Activated CD4-positive, alpha-beta T cell treated with anti-CD3 and anti-CD28 coated beads, Interleukin-2, amount 50 U/mL, for 24 hours (primary cell): ENCODE measurements at places on chromosomes 16 and 17.

GRCh38 chr17:31092475-31093064 lies 2.2 kb upstream of the NF1 start:
- DNase-seq: no peak

DNA sequence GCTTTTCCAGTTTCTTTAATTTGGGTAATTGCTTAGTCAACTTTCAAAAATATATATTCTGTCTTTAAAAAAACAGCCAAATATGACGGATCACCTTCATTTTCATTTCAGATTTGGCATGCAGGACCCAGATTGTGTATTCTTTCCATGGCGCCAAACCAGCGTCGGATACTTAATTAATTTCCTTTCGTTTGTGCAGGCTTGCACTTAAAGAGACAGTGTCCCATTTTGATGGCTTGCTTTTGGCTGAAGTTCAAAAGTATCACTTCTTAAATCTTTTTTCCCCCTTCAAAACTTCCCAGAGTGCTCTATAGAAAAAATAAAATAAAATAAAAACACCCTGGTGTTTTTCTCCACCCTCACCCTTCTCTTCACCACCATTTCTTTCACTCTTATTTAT lies 394.5 kb upstream of the SOX9 start:
- no peak for DNase-seq

GRCh38 chr17:62732125-62732524 lies 76.0 kb downstream of the MARCHF10 start:
- DNase-seq: no peak

DNA sequence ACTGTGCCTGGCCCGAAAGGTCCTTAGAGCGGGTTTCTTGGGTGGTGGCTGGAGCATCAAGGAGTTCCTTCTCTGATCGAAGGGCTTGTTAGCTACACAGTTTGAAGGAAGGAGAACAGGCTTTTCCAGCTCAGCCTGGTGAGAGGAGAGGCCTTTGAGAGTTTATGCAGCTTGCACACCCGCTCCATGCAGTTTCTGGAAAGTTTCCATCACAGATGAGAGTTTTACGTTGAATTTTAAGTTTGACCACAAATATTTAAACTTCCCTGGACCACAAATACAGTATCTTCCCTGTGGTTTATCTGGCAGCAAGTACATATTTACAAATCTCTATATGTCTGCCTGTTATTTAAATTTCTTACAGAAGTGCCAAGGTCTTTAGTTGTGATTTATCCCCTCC lies 56.8 kb downstream of the HIC1 start:
- DNase-seq: no peak

- DNase-seq: no peak
These were observed 194.5 kb downstream of the RPTOR start for GRCh38 chr17:80738987-80739730.

GRCh38 chr16:87540072-87540896 lies 47.5 kb upstream of the ZCCHC14 start:
- DNase-seq: no peak

- no peak for DNase-seq
These were observed 22.9 kb downstream of the KLHDC4 start for GRCh38 chr16:87742781-87743490.

DNA sequence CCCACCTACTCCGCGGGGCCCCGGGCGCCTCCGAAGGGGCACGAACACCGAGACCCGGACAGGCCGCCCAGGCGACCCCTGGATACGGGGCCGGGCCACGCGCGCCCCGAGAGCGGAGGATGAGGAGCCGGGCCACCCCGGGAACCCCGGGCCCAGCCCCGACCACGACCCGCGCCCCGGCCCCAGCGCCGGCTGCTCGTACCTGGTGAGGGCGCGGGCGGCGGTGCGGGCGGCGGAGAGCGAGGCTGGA lies 192 bp downstream of the FASN start:
- peak; percentile 37 for DNase-seq

- DNase-seq: no peak
These were observed 133.3 kb downstream of the PARN start for GRCh38 chr16:14496786-14497185.

- peak; percentile 49 for DNase-seq
These were observed 468 bp downstream of the IL4R start for GRCh38 chr16:27314161-27314723.

GRCh38 chr16:52379551-52379950 lies 167.4 kb downstream of the TOX3 start:
- DNase-seq: no peak

GRCh38 chr17:34478244-34478643 lies 101.1 kb upstream of the TMEM132E start:
- no peak for DNase-seq

DNA sequence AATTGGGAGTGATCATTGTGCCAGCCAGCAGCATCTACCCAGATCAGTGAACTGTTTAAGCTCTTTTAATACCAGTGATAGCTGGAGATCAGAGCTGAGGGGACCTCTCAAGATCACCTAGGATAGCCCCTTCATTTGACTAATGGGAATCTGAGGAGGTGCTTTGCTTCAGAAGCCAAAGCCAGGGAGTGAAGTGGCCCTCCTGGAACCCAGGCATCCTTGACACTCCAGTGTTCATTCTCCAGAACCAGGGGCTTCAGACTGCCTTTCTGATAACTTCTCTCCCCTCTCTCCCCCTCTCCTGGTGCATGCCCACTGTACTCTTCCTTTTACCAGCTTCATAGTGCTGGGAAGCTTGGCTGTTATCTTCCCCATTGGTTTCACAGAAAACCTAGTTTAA lies 48.0 kb upstream of the SLC12A3 start:
- no peak for DNase-seq

- DNase-seq: no peak
These were observed 67.5 kb downstream of the SEC14L1 start for GRCh38 chr17:77208217-77208808.

DNA sequence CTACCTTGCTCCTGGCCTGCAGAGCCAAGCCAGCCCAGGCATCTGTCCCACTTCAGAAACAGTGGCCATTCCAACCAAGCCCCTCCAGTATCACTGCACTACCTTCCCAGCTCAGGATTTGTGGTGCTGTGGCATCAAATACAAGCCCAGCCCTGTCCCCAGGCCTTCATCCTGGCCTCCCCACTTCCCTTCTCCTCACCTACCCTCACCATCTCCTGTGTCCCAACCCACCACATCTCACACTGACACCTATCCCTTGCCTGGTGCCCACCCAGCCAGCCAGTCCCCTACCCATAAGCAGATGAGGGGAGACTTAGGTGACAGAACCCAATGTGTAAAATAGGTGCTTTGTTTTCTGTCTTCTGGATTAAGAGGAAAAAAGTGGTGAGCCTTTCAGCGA lies 66.0 kb upstream of the CDH5 start:
- no peak for DNase-seq

DNA sequence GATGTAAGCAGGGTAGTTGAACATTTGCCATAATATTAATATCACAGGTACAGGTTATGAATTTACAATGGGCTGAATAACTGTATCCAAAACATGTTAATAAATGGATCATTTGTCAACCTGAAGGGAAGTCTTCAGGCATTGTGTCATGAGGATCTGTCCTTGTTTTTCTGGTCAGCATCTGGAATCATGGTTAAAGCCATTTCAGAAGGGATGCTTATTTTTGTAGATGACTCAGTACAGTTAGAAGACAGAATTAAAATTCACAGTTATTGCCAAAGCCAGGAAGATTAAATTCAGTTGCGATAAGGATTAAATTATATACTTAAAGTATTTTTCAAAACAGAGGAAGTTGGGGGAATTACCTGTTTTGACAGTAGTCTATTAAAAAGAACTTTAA lies 8.0 kb downstream of the PSMD11 start:
- no peak for DNase-seq

- DNase-seq: no peak
These were observed 1.0 kb upstream of the ANTKMT start for GRCh38 chr16:719815-720446.

- DNase-seq: no peak
These were observed 8.5 kb upstream of the ADCY7 start for GRCh38 chr16:50257876-50258275.

GRCh38 chr17:7141824-7142223 lies 27.2 kb upstream of the ASGR2 start:
- no peak for DNase-seq

DNA sequence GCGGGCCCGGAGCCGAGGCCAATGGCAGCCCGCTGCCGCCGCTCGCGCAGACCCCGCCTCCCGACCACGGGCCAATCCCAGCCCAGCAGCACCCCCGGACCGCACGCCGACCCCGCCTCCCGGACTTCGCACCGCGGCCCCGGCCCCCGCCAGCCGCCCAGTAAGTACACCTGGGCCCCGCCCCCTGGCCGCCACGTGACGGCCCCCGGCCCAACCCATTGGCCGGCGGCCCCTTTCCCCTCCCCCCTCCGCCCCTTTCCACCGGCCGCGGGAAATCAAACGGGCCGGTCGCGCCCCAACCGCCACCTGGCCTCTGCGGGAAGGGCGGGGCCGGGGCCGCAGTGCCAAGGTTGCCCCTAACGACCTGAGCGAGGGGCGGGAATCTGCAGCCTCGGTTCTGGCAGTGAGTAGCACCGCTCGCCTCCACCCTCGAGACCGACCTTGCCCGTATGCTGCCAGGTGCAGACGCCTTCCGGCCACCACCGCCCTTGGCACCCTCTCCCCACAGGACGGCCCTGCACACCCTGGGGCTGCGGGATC lies at the start of gene YBX2:
TSS of gene YBX2 (minus strand) at position 26 of the 540 bp plus-strand sequence. CDS start 139 bp downstream, outside the sequence.
- DNase-seq: peak; percentile 43

- no peak for DNase-seq
These were observed 49.1 kb downstream of the ADCY7 start for GRCh38 chr16:50315346-50315997.

DNA sequence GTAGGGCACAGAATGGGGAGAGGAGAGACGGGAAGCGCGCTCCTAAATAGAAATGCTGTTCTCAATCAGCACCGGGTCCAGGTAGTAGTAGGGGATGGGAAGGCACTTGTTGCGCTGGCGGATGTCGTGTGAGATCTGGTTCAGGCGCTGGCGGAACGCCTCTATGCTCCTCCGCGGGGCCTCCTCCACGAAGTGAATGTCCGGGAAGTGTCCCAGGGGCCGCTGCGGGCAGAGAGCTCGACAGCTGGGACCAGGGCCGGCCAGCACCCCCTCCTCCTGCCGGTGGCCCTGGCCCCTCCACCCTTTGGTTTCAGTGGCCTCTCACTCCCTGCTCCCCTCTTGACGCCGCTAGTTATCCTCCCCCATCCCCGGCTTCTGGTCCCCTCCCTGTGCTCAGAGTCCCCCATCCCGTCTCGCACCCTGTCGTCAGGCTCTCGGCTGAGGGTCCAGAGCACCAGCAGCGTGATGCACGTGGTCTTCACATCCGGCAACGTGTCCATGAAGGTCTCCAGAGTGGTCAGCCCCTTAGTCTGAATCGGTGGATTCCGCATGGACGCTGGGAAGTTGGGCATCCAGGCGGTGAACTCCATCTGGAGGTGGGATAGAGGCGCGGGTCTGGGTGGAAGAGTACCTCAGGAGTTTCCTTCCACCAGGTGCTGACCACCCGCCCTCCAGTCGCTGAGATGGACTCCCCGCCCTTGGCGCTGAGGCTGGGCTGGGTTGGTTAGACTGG lies 14.6 kb downstream of the ALOX12B start:
- no peak for DNase-seq
